ENCODE measurements at places on chromosomes 11 and 22.
A peak's percentile ranks its signal among the peaks of the same experiment; 100 is the strongest.

GRCh38 chr11:105907319-105907718 is 114.7 kb downstream of the MSANTD4 start:
- no peak for DNase-seq

GRCh38 chr22:44931077-44931540 is 78.7 kb downstream of the PHF21B start:
- peak; percentile 0 for DNase-seq

DNA sequence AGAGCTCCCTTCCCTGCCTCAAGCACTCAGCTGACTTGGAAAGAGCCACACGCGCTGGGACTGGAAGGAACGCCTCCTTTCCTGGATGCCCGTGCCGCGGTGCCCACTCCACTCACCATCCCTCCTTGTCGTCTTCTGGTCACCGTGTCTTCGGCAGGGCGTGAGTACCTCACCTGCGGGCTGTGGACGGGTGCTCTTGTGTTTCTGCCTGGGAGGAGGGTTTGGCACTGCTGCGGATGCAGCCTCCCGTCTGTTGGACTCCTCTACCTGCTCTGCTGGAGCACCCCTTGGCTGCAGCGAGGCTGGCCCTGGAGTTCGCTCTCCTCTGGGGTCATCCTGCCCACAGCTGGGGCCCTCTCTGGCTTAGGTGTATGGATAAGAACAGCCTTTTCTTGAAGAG is 612.7 kb downstream of the BRD1 start:
- DNase-seq, result no peak

- DNase-seq, result no peak
Observed at GRCh38 chr11:87490671-87491070, 452.9 kb downstream of the TMEM135 start.

GRCh38 chr11:17924713-17925112 is 88.1 kb downstream of the SERGEF start:
- no peak for DNase-seq

- DNase-seq, result peak; percentile 80
Observed at GRCh38 chr11:102620818-102621561, 4.1 kb downstream of the MMP20 start.

DNA sequence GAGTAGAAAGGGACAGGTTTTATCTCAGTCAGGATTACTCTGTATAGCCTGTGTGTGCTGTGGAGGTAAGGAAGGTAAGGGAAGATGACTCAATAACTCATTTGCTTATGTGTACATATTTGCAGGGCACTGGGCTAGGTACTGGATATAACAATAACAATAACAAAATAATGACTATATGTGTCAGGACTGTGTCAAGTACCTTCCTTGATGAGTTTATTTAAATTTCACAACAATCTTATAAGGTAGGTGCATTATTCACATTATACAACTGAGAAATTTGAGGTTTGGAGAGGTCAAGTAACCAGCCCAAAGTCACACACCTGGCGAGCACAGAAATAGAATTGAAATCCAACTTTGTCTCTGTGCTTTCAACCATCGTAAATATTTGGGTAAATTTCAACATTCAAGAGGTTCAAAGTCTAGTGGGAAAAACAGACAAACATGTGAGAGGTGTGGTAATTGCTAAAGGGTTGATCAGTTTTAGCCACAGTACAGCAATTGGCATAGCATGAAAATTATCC is 131.8 kb downstream of the APIP start:
- no peak for DNase-seq

- DNase-seq, result no peak
Observed at GRCh38 chr22:49607821-49608220, 219.9 kb downstream of the BRD1 start.

- no peak for DNase-seq
Observed at GRCh38 chr22:33492210-33492651, 428.0 kb downstream of the LARGE1 start.

DNA sequence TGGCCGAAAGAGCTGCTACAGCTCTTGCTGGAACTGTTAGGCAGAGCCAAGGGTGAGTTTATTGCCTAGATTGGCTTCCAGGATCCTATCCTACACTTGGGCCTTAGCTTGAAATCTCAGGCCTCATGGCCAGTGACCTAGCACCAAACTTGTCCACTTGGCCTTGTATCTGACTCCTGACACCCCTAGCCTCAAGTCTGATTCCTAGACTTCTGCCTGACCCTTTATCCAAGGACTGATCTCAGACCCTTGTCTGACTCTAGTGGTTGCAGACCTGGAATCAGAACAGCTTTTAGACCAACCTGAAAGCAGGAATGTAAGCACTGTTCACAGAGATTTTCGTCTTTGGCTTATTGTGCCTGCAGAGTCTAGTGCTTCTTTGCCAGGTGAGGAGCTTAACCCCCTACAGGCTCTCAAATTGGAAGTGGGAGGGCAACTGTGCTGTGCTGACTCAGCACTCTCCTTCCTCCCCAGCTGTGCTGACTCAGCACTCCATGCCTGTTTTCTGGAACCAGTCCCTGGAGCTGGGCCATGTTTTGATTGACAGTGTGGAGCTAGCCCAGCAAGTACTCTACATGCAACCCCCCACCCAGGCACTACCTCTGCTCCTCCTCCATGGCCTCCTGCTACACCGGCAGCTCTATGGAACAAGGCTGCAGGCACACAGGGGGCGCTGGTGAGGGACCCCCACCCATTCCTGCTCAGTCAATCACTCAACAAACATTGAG is 35.1 kb downstream of the RRP8 start:
- peak; percentile 71 for DNase-seq

GRCh38 chr11:13955971-13956421 is 6.5 kb upstream of the SPON1 start:
- DNase-seq, result peak; percentile 78

- no peak for DNase-seq
Observed at GRCh38 chr11:87739766-87740165, 435.5 kb downstream of the RAB38 start.

DNA sequence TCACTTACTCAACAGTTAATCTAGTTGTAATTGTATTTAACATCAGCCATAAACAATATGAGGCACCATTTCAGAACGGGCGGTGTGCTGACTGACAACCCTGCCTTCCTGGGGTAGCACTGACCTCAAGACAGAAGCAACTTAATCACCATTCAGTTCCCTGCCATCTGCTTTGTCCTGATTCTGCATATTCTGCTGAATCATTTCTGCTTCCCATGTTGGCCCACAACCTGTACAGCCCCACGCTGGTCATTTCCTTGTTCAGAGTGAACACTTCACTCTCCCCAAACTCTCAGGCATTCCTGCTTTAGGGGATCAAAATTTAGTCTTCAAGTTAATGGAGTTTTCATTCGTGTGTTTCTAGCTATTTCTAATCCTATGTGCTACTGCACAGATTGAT is 132.3 kb upstream of the ZBED5 start:
- peak; percentile 16 for DNase-seq
